IMR-90 (cell line): ENCODE measurements at places on chromosomes 5 and 9. TPM values are rescaled to one million over a fixed set of nuclear protein-coding genes. Genes with fewer than 3 reads are reported as not detected.

GRCh38 chr5:115424030-115424429 is 120.5 kb downstream of the FEM1C start:
- no peak for DNase-seq

- no peak for DNase-seq
Measured at GRCh38 chr9:133728856-133729616, 9.1 kb downstream of the SARDH start.

Gene IGFBPL1
- polyA plus RNA-seq = not detected in 2 replicates

Gene PRRC1
- polyA plus RNA-seq = 63.1 and 68.3 TPM in 2 replicates

DNA sequence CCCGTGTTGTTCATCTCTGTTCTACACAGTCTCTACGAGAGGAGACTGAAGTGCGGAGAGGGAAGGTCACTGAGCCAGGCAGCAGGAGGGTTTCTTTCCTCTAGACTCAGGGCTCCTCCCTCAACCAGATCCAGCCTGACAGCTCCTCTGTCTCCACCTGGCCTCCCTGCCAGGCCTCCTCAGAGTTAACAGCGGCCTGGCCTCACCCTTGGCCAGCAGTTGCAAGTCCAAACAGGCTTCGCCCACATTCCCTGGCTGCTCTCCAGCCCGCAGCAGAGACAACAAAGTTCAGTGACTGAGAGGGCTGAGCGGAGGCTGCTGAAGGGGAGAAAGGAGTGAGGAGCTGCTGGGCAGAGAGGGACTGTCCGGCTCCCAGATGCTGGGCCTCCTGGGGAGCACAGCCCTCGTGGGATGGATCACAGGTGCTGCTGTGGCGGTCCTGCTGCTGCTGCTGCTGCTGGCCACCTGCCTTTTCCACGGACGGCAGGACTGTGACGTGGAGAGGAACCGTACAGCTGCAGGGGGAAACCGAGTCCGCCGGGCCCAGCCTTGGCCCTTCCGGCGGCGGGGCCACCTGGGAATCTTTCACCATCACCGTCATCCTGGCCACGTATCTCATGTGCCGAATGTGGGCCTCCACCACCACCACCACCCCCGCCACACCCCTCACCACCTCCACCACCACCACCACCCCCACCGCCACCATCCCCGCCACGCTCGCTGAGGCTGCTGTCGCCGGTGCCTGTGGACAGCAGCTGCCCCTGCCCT is at the start of gene HRCT1:
Gene HRCT1 (plus strand): TSS at position 291 of the 768 bp plus-strand sequence. CDS start 86 bp downstream, at position 377.
- DNase-seq = peak; percentile 94
